ENCODE measurements at places on chromosomes 2 and 18.

DNA sequence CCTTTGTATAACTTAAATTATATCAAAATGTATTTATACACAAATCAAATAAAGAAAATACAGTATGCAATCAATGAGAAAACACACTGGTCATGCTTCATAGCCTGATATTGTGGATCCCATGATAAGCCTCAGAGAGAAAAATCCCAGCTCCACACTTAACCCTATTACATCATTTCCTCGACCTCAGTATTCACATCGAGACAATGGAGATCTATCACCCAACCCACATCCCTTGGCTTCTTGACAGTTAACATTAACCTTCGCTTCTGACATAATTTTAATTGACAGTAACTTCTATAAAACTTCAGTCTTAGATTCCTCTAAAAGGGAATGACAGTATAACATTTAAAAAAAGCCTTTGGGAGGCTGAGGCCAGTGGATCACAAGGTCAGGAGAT lies 11.6 kb downstream of the TMX3 start:
- no peak for DNase-seq

GRCh38 chr2:128901572-128902391 lies 583.1 kb upstream of the HS6ST1 start:
- DNase-seq = no peak

DNA sequence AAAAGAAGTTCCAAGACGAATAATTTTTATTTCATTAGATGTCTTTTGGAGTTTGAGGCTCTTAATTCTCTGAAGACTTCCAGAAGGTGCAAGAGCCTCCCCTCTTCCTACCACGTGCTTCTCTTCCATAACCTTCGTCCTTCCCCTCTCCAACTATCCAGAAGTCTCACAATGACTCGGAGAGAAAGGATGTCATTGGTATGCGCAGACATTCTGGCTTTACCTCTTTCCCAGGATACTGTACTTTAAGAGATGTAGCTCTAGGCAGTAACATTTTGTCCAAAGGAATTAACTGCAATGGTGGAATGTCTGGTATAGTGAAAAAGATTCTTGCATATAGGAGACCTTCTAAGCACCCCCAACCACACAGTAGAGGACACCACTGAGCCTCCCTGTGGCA lies 249.0 kb upstream of the OSR1 start:
- no peak for DNase-seq

- no peak for DNase-seq
These were observed 60.4 kb upstream of the IL1R2 start for GRCh38 chr2:101931402-101931801.

- no peak for DNase-seq
These were observed 2.0 kb downstream of the DLX1 start for GRCh38 chr2:172087207-172087779.

- DNase-seq = no peak
These were observed 232.8 kb downstream of the NYAP2 start for GRCh38 chr2:225632351-225632750.

DNA sequence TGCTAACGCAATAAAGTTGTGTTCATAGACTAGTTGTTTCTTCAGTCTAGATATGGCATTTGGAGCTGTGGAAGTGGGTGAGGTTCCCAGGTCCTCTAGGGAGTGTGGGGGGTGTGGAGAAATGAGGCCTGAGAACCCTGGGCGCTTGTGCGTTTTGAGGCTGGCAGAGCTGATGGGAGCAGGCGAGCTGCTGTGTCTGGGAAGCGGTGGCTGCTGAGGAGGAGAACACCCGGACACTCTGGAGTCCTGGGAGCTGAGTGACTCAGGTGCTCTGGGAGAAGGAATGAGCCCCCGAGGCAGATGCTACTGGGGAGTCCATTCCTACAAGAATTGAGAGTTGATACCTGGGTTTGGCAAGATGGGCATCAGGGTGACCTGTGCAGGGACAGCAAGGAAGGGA lies 67.5 kb downstream of the LPIN1 start:
- no peak for DNase-seq

DNA sequence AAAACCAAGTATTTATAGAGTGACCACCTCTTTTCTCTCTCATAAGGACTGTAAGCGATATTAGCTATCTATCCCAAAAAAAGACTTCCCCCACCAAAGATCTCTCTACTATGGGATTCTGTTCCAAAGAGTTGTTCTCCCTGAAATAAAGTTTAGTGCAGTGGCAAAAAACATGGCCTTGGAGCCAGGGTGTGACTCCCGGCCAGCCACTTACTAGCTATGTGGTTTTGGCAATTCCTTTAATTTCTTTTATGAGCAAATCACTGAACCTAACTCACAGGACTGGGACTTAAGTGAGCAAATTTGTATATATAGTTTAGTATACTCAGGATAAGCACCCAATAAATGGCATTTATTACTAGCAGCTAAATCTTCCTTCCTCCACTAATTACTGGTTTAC lies 42.6 kb downstream of the SESTD1 start:
- DNase-seq = no peak

GRCh38 chr2:182366628-182367027 lies 60.2 kb downstream of the PDE1A start:
- no peak for DNase-seq

DNA sequence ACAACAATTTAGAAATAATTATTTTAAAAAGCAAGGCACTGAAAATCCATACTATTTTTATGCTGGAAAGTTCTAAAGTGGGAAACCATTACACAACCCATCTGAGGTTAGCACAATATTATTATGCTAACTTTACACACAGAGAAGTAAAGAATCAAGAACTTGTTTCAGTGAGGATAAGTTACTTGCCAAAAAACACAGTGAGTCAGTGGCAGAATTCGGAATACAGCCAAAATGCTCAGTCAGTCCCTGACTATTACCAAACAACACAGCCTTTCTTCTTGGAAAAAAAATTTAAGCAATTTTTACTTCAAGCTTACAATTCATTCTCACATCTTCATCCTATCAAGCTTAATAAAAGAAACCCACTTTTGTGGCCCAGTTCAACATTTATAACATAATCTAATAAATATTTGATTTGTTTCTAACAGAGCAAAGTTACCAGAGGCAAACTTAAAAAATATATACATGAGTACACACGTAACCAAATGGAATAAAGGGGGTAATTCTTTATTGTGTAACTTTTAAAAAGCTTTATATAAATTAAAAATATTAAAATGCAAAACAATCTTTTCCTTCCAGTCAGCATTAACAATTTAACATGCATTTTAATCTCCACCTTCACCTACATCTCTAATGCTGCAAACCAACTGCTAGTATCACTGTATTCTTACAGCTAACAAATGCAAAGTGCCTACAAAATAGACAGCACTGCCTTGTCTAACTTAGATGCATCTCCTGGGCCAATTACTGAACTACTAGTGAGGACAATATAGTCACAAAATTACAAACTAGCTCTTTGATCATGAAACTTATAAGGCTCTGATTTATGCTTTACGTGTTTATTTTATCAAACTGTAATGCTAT lies 55.2 kb downstream of the CCDC88A start:
- no peak for DNase-seq

- DNase-seq = no peak
These were observed 3.1 kb downstream of the STK39 start for GRCh38 chr2:168244318-168244717.

DNA sequence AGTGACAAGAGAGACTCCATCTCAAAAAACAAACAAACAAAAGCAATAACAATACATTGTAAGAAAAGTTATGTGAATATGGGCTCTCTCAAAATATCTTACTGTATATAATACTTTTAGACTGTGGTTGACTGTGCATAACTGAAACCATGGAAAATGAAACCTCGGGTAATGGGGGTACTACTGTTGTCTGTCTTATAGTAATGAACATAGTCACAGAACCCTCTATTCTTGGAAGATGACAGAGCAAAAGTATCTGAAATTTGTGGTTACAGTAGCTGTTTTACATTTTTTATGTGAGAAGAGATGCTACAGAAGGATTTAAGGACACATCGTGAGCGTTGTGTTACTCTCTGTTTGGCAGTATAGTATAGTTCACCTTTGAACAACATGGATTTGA lies 60.5 kb downstream of the MAP4K4 start:
- no peak for DNase-seq

DNA sequence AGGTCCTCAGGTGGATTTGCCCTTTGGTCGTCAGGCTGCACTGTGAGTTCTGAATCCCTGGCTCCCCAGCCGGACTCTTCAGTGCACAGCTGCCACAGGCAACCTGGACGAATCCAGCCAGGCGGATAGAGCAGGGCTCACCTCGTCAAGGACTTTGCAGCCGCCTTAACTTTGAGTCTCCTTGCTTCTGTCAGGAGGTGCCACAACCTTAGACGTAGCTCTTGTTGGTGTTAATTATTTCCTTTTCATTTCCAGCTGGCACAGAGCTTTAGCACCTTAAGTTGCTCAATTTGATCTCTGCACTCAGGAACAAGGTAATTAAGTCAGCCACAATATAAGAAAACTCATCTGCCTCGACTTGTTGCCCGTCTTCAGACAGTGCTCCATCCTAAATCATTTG lies 17.7 kb downstream of the SMIM21 start:
- no peak for DNase-seq

- no peak for DNase-seq
These were observed 216.9 kb downstream of the NYAP2 start for GRCh38 chr2:225616372-225616771.

DNA sequence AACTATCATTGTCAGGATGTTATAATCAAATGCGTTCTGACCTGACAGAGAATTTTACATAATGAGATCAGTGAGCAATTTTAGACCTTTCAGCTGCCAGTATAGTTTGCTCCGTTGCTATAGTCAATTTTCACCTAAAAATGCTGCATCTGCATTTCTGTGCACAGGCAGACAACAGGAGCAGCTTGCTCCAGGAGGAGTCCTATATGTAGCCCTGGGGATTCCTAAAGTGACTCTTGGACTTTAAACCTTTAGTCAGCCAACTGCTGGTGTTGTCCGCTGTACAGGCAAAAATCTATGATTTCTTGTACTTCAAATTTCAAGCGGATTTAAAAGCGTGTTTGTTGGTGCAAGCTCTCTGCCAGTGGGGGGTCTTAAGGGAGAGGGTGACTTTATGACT lies 25.7 kb downstream of the SLC16A14 start:
- DNase-seq = no peak

DNA sequence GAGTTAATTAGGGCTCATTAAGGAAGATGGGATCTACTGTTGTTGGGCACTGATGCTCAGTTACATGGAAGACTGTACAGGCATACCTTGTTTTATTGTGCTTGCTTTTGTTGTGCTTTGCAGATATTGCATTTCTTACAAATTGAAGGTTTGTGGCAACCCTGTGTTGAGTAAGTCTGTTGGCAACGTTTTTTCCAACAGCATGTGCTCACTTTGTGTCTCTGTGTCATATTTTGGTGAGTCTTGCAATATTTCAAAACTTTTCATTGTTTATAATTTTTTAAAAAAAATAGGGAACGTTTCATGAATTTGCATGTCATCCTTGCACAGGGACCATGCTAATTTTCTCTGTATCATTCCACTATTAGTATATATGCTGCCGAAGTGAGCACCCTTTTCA lies 15.6 kb downstream of the PHLPP1 start:
- DNase-seq = no peak

GRCh38 chr18:55515941-55516710 lies 71.9 kb downstream of the TCF4 start:
- DNase-seq = no peak

DNA sequence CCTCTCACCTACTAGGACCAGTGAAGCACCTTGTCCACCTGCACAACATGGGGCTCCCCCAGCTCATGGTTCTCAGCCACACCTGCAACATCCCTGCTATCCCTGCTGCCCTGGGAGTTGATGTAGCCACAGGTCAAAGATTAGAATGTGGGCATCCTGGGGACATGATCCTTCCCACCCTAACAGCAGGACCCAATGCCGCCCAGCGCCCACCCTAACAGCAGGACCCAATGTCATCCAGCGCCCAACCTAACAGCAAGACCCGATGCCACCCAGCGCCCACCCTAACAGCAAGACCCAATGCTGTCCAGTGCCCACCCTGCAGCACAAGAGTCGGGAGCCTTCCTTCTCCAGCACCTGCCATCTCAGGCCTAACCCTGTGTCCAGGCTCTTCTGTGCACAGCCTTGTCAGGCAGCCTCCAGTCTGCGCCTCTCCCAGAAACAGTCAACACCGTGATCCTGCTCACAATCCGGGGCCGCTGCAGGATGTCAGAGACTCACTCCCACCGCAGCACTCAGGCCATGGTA lies 237.3 kb upstream of the SALL3 start:
- no peak for DNase-seq

DNA sequence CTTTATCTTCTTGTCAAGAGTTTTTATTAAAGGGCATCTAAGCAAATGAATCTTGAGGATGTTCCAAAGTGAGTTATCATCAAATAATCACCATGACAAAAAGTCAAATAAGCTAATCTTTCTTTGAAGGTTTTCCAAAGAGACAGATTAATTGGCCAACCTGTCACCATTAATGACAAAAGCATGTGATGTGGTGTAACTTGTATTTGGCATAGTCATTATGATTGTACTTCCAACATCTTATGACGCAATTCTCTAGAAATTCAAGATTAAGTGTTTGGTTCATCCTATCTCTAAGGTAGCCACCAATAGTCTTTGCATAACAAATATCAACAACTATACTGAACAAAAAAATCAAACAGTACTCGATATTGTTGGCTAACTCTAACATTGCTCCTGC lies 28.6 kb downstream of the RBMS1 start:
- no peak for DNase-seq

DNA sequence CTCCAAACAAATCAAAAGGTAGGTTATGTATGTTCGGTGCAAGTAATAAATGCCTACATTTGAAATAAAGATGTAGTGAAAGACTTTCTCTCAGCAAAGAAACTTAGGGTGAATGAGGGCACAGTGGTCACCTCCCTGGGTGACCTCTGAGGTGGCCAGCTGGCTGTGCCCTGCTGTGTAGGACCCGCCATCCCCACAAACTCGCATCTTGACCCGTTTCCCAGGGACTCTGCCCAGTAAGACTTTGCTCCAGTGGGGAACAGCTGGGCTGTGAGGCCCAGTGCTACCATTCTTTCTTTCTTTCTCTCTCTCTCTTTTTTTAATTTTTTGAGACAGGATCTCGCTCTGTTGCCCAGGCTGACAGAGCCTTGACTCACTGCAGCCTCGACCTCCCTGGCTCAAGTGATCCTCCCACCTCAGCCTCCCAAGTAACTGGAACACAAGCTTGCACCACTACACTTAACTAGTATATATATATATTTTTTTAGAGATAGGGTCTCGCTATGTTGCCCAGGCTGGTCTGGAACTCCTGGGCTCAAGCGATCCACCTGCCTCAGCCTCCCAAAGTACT lies 8.2 kb upstream of the GAREM2 start:
- no peak for DNase-seq

- DNase-seq = no peak
These were observed 457.2 kb upstream of the HS6ST1 start for GRCh38 chr2:128775914-128776285.

DNA sequence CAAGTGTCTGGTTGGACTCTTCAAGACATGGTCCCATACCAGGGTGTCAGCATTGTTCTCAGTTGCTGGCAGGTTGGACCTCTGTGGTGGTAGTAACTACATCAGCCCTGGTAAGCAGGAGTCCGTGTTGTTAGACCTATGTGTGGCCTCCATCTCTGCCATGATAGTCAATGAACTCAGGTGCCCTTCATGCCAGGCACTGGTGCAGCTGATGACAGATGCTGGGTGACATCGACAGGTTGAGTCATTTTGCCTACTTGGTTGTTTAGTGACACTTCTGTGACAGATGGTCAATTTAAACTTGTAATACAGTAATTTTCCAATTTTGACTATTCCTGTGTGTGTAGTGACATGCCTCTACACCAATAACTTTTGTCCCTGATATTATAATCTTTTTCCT lies 189.7 kb downstream of the SP3 start:
- DNase-seq = no peak

Measured in hematopoietic multipotent progenitor cell treated with erythropoietin and hydrocortisone succinate and interleukin-3 and kit ligand, for 15 days (in vitro differentiated cells).